Lower leg skin (tissue), 4 donors: ENCODE measurements at places on chromosomes 11 and 22.
A peak's percentile ranks its signal among the peaks of the same experiment; 100 is the strongest.

- DNase-seq, result peak; percentile 65
Measured at GRCh38 chr11:17639091-17639490, 80.3 kb upstream of the MYOD1 start.

DNA sequence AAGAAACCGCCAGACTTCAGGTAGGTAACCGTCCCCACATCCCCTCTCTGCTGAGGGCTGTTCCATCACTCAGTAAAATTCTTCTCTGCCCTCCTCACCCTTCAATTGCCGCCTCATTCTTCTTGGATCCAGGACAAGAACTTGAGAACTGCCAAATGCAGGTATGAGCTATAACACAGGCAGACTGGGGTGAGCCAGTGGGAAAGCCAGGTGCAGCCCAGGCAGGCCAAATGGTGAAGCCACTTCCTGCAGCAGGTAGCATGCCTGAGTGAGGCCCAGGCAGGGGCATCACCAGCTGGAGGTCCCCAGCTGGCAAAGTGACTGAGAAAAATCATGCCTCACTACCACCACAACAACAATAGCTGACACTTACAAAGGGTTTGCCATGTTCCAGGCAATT, 22.4 kb upstream of the API5 start:
- no peak for DNase-seq

DNA sequence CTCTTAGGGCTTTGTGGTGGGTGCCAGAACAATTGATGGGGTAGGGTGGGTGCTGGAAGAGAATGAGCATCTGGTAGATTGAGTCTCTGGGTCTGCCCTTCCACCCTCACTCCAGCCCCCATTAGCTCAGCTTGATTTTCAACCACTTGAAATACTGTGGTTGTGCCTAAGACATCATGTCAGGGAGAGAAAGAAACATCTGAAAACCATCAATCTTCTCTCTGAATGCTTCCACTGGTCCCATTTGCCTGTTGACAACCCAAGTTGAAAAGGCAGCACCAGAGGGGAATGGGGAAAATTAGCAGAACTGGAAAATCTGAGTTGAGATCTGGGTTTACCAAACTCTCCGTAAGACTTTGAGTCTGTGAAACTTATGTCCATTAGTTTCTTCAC, 26.1 kb downstream of the CD44 start:
- DNase-seq, result no peak

GRCh38 chr11:18706330-18707243, 8.0 kb downstream of the TMEM86A start:
- peak; percentile 70 for DNase-seq

DNA sequence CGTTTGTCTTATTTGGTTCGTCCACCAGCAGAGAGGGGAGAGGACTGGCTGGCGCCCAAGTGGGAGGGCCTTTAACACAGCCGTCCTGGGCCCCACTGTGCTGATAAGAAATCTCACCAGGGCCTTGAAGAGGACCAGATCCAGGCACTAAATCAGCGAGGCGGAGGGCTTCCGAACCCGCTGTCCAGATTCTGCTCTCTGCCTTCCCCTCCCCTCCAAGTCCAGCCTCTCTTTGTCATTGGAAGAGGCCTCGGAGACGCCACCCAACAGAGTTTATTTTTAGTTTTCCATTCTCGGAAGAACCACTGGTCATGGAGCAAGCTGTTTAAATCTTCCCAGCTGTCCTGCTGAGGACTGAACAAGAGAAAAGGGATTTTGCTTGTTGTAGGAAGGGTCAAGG, 9.3 kb upstream of the FXYD6 start:
- peak; percentile 80 for DNase-seq

DNA sequence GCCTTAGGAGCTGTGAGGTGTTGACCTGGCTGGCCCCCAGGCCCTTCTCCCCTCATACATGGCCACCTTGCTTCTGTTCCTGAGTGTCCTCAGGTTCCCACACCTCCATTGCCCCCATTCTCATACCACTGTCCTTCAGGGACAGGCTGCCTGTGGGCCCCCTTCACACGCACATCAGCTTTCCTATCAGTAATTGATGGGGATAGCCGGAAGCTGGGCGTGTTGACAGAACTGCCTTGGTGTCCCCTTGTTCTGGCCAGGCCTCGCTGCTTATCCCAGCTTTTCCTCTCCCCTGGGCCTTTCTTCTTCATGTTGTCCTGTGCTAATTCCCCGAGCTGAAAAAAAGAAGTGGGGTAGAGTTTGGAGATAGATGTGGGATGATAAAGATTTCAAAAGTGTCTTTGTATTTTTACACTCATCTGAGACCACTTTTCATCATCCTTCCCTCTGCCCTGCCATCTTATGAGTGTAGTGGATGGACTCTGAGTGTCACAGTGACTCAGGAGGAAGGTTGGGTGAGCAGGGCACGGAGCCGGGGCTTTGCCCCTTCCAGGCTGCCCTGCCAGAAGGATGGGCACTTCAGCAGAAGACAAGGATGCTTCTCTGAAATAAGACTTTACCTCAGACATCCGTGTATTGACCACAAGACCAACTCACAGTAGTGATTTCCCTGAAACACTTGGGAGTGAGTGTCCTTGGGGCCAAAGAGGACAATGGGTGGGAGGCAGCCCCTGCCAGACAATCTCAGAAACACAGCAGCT, 42.8 kb downstream of the MED15 start:
- no peak for DNase-seq

- no peak for DNase-seq
Measured at GRCh38 chr22:37026325-37026724, 6.8 kb downstream of the MPST start.

DNA sequence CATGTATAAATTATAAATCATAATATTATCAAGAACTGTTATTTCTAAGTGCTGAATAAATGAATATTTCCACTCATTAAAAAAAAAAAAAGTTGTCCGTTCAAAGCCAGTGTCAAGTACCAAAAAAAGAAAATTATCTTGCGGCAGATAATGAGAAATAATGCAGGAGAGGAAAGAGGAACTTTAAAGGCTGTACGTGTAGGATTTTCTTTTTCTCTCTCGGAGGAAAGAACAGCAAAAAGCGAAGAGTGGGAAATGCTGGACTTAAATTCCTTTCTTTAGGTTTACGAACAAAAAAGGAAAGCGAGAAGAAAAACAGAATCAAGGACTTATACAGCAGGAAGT, 999 bp upstream of the CCDC83 start:
- DNase-seq, result no peak

DNA sequence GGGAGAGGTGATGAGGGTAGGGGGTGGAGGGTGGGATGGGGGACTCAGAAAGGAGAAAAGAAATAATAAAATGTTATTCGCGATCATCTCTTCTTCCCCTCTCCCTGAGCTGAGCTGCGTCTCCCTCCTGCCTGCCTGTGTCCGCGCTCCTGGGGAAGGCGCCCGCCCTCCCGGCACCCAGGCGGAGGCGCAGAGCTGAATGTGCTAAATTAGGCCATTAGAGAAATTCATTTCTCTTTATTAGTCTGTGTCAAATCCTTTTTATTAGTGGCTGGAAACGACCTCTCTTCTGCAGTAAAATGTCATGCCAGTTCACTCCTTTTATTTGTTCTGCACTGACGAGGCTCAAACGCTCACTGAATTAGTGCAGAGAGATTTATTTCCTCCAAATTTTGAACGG, 116.1 kb downstream of the FEZ1 start:
- DNase-seq, result no peak

DNA sequence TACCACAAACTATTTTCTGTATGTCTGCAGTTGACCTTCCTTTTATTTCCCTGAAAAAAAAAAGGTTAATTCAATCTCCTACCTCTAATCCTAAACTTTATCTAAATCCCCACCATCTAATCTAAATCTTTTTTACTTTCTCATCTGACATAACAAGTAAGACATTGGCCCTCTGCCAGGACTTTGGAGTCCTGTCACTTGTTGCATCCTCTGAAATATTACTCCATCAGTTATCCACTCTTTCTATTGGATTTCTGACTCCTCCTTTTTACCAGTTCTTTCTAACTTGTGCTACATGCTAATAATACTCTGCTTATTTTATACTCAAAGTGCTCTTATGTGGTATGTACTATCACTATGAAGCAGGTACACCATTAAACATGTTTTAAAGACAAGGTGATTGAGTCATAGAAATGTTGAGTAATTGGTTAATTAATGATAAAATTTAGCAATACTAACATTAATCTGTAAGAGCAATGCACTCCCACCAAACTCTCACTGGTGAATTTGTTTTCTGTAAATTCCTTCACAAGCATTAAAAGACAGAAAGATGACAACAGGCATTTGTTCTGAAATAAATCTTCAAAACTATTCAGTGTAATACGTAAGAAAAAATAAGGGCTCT, 914.2 kb upstream of the RAG2 start:
- no peak for DNase-seq

- no peak for DNase-seq
Measured at GRCh38 chr22:50320671-50321325, 6.0 kb downstream of the DENND6B start.

DNA sequence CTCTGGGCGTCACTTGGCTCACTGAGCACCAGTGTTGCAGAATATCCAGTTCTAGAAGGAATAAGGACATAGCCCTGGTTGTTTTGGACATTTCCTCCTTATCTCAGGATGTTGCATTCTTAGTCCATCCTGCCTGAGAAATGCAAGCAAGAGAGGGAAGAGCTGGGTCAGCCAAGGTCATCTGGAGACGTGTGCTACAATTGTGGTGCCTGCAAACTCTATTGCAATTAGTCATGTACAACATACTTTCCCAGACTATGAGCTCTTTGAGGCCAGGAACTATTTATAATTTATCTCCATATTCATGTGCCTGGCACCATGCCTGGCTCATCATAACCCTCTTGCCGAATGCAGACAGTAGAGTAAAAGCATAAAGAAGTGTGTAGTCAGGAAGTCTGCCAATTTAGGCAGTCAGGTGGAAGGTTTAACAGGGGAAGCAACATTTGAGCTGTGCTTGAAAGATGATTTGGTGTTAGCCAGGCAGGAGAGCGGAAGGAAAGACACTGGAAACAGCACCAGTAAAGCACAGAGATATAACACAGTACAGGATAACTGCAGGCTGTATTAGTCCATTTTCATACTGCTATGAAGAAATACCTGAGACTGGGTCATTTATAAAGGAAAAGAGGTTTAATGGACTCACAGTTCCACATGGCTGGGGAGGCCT, 129.4 kb upstream of the PAX6 start:
- DNase-seq, result no peak

DNA sequence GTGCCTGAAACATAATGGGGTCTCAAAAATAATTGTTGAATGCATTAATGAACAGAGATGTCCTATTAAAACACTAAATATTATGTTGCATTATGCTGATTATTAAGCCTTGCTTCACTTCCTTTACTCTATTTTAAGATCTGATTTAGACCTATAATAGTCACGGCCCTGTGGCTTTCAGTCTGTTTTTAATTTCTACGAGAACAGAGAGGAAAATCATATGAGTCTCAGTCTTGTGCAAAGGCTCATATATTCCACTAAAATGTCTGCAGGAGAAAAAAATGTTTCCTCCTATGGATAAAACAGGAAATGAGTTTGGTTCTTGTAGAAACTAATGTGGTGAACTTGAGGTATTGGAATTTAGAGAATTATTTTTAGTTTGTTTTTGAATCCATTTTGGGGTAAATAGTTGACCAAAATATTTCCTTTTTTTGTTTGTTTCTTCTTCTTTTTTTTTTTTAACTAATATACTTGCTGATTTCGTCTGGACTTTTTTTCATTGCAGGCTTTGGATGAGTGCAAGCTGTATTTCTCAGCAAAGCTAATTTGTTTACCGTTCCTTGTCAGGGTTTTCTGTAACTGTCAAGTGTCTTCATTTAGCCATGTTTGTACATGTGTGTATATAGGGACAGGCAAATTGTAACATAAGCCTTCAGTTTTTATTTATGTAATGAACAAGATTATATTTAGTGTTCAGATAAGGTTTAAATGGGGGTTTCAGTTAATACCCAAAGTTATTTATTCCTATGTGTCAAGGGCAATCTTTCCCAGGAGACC, 139.1 kb upstream of the DDI1 start:
- DNase-seq, result no peak

- no peak for DNase-seq
Measured at GRCh38 chr11:43515090-43515489, 156.4 kb downstream of the TTC17 start.

DNA sequence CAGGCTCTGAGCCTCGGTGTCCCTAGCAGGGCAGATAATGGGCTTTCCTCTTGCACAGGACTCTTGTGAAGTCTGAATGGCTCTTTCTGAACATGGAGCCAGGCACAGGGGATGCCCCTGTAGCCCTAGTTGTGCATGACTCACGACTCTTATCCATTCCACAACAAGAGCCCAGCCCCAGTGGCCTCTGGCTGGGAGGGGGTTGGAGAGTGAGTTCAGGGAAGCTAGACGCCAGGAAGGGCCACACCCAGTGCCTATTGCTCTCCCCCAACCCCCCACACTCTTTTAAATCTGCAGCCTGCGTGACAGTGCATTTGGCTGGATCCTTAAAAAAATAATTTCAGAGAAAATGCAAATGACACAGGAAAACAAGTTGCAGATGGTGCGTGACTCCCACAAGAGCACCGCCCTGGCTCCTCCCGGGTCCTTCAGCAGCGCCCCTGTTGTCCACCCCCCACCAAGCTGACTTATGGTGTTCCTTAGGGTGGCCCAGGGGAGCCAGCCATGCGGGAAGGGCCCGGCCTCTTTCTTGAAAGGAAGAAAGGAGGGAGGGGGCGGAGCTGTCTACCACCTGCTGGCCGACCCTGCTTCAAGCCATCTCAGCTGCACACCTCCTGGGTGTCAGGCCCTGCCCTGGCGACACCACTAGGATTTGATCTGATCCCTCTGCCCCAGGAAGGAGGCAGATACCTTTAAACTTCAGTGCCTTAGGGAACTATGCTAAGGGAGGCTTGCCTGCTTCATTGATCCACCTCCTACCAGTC, 74.7 kb downstream of the MN1 start:
- DNase-seq, result no peak

GRCh38 chr11:95119361-95120060, 29.9 kb downstream of the ENDOD1 start:
- DNase-seq, result no peak

GRCh38 chr11:69485337-69486041, 4.0 kb downstream of the LINC01488 start:
- DNase-seq, result no peak

DNA sequence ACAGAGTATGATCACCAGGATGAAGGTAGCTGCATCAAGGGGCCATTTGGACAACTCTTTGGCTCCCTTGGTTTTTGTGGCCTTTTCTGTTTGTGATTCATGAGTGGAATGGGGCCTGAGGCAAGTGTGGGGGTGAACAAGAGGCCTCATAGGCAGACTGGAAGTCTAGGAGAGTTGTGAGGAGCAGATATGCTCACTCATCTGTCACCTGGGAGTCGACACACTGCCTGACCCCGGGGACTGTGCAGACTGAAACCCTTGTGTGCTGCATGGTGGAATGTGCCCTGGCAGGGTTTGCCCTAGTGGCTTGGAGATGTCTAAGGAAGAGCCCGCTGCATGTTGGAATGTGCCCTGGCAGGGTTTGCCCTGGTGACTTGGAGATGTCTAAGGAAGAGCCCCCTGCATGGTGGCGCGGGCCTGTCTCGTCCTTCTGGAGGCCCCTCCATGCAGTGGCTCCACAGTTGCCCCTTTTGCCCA, 60.0 kb downstream of the MED15 start:
- no peak for DNase-seq

GRCh38 chr22:19447330-19448075, at the start of gene C22orf39:
TSS of gene C22orf39 (minus strand) at chr22:19447711. CDS start at chr22:19447688, 23 bp downstream.
- DNase-seq, result peak; percentile 98
